Stimulated activated CD8-positive, alpha-beta memory T cell treated with anti-CD3 and anti-CD28 coated beads, Interleukin-15, amount 100 ng/mL, for 24 hours (primary cell): ENCODE measurements at places on chromosomes 13 and 19.

DNA sequence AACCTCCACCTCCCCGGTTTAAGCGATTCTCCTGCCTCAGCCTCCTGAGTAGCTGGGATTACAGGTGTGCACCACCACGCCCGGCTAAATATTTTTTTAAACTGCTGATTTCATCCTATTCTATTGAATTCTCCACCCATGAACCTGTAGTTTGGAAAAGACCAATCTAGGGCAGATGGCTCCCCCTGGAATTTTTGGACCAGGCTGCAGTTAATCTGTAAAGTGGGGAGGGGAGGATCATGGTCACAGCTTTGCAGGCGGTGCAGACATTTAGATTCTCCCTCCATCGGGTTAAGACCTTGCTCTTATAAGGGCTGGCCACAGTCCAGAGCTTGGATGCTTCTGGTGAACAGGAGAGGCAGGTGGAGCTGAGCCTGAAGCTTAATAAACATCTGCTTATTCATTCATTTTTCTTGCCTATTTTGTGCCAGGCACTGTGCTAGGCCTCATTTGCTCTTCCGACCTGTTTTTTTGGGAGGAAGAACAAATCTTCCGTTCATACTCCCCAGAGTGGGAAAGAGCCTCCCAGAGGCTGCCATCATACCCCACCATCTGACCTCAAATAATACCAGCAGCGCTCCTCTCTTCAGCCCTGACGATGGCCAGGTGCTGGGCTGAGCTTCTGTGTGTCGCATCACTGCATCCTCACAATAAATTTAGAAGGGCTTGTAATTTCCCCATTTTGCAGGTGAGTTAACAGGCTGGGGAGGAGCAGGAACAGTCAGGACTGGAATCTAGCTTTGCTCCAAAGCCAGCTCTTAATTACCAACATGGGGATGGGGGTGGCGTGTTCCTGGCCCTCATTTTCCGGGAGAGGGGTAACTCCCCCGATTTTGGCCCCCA, 902 bp upstream of the CCDC106 start:
- DNase-seq, result no peak

- no peak for DNase-seq
These were observed 101.2 kb downstream of the SPRY2 start for GRCh38 chr13:80239571-80240255.

GRCh38 chr13:40968416-40969000, 50.6 kb downstream of the ELF1 start:
- no peak for DNase-seq

GRCh38 chr19:12786141-12786870, 5.0 kb upstream of the JUNB start:
- DNase-seq, result no peak

DNA sequence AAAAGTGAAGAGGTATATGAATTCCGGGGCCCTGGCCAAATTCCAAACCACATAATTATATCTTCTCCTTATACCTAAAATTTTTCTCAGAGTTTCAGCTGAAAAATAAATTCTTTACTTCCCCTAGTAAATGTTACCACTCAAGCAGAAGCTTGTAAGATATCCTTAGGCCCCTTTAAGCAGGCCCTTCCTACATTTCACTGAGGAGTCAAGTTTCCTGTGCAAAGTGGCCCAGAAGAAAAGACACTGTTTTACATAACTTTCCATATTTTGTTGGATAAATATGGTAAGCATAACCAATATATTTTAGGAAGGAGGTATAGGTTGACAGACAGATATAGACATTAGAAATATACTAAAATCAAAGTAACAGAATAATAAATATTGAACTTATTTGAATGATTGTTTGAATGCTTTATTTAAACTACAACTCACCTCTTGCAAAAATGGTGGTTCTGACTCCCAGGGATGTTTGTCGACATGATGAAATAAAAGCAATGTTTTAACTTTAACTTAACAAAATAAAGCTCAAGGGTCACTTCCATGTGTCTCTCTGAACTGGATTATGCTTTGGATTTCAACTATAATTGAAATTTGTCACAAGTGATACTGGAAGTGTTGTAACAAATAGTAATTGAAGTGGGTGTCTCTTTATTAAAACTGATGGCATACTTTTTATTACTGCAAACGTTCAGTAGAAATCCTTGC, 141.2 kb downstream of the SPRY2 start:
- DNase-seq, result no peak

DNA sequence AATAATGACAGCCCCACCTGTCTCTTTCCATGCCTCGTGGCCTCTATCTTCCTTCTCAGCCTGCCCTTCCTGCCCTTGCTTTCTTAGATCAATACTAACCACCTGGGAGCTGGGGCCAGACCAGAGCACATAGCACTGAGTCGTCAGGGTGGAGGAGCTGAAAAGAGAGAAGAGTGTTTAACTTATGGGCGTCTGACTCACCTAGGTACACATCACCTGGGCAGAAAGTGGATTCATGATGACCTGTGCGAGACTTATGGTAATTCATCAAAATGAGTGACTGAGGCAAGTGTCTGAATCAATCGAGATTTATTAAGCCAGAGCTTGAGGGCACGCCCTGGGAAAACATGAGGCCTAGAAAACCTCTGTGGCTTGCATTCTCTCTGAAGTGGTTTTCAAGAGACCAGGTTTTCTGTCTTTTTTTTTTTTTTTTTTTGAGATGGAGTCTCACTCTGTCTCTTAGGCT, 19.2 kb downstream of the CEACAM6 start:
- DNase-seq, result no peak

GRCh38 chr19:35929876-35930275, 6.3 kb upstream of the LRFN3 start:
- DNase-seq, result no peak

- no peak for DNase-seq
These were observed 17.3 kb upstream of the RBM26 start for GRCh38 chr13:79423340-79423739.

DNA sequence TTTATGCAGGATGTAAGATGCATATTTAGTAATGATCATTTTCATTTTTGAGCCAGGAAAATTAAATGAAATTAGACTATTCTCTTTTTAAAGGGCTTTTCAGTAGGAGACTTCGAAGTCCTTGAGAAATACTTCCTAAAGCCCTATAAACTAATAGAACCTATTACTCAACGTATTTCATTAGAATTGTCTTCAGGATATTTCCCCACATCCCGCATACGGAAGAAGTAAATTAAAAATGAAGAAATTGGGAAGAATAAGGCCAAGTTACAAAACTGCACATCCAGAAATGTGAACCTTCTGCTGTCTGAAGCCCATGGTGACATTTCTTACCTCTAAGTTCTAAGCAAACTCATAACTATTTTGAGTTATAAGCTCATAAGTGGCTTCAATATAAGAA, 66.5 kb downstream of the RXFP2 start:
- no peak for DNase-seq

DNA sequence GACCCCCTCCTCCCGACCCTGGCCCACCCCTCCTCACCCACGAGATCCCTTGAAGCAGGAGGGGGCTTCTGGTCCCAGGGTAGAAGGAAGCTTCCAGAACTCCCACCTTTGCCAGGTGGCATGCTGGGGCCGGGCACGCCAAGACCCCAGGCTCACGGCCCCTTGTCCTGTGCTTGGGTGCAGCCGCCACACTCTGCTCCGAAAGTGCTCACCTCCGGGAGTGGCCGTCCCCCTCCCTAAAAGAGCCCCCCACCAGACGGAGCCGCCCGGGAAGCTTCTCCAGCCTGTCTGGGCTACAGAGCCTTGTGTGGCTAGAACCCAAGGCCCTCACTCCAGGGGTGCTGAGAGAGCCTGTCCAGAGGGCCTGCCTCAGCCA, 1.8 kb upstream of the EFNA2 start:
- DNase-seq, result no peak

DNA sequence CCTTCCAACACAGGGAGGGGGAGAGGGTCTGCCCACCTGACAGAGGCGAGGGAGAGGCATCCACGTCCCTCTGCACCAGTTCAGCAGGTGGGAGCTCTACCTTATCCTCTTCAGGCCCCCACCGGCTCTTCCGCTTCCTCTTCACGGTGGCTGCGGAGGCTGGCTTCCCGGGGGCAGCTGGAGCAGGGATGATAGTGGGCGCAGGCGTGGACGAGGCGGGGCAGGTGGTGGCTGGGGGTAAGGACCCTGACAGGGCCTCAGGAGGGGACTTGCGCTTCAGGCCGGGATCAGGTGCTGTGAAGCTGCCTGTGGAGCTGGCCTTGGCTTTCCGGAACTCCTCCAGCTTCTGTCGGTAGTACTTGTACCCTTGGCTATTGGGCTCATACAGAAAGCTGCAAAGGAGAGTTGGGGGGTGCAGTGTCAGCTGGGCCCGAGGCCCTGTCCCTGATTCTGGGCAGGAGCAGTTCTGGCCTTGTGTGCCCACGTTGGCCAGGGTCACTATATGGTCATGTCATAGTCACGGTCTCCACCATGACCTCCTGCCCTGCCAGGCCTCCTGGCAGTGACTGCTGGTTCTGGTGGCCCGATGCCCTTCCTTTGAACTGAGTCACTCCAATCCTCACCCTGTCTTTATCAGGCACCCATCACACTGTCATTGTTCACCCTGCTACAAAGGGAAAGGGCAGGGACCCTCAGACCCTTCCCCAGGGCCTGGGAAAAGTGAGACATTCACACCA, 23.2 kb downstream of the SUGP1 start:
- no peak for DNase-seq

DNA sequence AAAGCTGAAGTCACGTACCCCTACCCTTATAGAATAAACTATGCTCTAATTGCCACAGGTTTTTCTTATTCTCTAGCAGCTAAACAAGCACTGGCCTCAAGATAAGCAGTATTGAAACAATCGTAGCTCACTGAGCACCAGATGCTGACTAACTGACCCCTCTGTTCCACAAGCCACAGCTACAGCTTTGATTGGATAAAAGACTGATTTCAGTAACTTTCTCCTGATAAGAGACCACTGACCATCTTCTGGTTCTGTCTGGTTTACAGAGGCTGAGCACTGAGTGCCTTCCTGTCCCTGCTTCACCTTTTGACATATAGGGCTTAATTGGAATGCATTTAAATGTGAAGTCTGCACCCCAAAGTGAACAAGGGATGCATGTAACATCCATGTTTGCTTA, 8.4 kb upstream of the RAP2A start:
- DNase-seq, result no peak

GRCh38 chr19:46903458-46903857, 42.7 kb downstream of the ARHGAP35 start:
- no peak for DNase-seq

DNA sequence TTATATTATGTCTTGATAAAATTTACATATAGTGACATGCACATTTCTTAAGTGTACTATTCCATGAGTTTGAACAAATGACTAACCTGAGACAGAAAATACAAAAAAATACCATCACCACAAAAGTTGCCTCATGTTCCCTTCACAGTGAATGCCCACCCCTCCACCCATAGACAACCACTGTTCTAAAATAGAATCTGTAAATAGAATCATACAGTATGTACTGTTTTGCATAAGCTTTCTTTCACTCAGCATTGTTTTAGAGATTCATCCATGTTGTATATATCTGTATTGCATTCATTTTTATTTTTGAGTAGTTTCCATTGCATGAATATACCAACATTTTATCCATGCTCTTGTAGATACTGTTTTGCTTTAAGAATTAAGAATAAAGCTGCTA, 23.3 kb upstream of the RBM26 start:
- no peak for DNase-seq

DNA sequence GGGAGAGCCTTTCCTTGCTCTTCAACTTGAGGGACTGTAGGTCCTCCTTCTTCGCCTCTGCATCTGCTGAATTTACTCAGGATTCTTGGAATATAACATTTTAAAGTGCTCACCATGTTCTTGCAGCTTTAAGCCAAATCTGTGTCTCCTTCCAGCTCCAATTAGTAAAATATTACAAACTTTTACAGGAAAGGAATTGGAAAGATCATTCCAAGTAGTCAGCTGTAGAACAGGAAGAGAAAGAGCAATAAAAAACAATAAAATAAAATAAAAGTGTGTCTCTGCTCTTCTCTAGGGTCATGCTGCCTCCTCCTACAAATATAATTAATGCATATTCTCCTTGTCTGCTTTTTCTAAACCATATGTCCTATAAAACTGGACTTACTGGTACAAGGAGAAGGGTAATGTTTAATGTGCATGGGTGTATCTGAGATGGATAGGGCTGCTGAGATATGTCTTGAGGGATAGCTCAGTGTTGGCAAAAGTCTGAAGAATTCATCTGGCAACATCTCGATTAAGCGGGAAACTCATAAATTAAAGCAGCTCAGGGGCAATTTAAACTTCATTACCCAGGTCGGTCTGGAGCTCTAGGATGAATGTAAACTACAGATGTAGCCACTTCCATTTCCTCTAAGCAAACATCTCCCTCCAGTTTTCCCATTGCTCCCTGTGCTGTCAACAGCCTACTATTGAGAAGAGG, 25.0 kb downstream of the ENOX1 start:
- DNase-seq, result no peak

- no peak for DNase-seq
These were observed 139.3 kb downstream of the PCDH9 start for GRCh38 chr13:67090856-67091255.

- DNase-seq, result no peak
These were observed 141.6 kb downstream of the KATNAL1 start for GRCh38 chr13:30165796-30166195.

DNA sequence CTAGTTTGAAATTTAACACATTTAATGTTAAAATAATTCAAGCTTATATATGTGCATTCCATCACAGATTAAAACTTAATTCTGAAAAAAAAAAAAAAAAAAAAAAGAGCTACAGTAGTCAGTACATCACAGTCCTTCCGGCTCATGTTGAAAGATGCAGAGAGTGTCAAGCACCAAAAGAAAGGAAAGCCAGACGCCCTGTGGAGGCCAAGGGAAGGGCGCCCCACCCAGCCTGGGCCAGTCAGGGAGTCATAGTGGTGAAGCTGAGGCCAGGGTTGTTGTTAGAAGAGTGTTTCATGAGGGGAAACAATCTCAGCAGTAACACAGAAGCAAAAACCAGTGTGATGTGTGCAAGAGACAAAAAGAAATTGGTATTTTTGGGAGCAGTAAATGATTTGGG, 375.3 kb downstream of the MTUS2 start:
- no peak for DNase-seq

GRCh38 chr13:98626298-98626935, 49.5 kb upstream of the STK24 start:
- no peak for DNase-seq

DNA sequence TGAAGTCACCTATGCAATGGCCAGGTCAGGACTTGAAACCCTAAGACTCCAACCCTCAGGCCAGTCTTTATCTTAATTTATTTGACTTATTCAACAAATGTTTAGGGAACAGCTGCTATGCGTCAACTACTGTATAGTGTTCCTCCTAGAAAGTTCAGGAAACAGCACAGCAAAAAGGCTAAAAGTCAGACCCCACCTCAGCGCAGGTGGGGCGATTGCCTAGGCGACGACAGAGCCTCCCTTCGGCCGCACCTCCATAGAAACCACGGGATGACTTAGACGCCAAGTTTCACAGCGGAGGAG, 502 bp downstream of the VRK3 start:
- DNase-seq, result no peak

- DNase-seq, result no peak
These were observed 577.1 kb upstream of the PRR20A start for GRCh38 chr13:56563663-56564062.

- DNase-seq, result no peak
These were observed 1.0 kb upstream of the CAPN12 start for GRCh38 chr19:38745316-38745715.

DNA sequence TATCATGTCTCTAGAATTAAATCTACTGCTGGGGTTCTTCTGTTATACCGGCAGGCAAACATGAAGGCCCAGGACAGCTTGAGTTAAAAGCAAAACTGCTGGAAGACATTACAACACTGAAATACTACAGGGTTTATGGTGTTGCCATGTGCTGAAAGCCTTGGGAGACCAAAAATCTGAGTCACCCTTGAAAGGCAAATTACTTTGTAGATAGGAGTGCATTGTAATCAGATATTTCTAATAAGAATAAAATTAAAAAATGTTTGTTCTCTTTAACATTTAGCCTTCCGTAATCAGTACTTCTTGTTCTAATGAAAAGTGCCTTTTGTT, 181.3 kb downstream of the PCDH9 start:
- no peak for DNase-seq
